Astrocyte of the spinal cord (primary cell): ENCODE measurements at places on chromosomes 6 and 20.

DNA sequence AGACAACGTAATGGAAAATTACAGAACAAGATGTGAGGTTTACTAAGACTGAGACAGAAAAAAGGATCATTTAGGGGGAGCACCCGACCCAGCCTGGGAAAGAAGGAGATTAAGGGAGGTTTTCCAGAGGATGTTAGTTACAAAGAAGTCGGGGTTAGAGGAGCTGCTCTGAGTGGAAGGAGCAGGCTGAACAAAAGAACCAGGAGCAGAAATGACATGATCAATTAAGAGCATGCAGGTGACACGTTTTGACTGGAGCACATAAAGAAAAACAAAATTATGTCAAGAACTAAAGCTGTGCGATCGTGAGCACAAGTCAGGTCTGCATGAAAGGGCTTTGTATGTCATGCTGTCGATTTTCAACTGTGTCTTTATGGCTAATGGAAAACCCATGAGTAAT, 417.3 kb upstream of the MARCKS start:
- DNase-seq: no peak

DNA sequence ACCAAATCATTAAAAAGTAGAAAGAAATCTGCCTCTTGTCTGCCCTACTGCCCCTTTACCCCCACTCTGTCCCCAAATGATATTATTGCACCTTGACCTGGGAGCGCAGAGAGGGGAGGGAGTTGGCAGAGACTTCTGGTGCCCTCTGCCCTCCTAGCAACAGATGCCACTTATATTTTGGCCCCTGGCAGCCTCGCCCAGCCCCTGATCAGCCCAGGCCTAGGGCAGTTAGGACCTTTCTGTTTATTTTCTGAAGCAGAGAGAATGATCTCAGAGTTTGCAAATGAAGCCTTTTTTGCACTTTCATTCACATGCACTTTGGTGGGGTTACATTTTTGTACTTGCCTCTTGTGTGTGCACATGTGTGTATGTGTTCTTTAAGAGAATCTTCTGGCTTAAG, 8.4 kb upstream of the SGK2 start:
- no peak for DNase-seq

- peak; percentile 29 for DNase-seq
These were observed 247.5 kb downstream of the TMEM242 start for GRCh38 chr6:157075549-157076450.

- peak; percentile 73 for DNase-seq
These were observed 15.7 kb upstream of the HLA-A start for GRCh38 chr6:29926413-29927274.

- DNase-seq: no peak
These were observed 687.2 kb upstream of the AGPAT4 start for GRCh38 chr6:161961046-161961445.

GRCh38 chr6:144027932-144028587, 20.0 kb upstream of the PLAGL1 start:
- DNase-seq: no peak

GRCh38 chr6:13433709-13434121, 53.7 kb downstream of the GFOD1 start:
- DNase-seq: no peak

GRCh38 chr20:61958773-61959700, 106.6 kb downstream of the TAF4 start:
- DNase-seq: no peak

DNA sequence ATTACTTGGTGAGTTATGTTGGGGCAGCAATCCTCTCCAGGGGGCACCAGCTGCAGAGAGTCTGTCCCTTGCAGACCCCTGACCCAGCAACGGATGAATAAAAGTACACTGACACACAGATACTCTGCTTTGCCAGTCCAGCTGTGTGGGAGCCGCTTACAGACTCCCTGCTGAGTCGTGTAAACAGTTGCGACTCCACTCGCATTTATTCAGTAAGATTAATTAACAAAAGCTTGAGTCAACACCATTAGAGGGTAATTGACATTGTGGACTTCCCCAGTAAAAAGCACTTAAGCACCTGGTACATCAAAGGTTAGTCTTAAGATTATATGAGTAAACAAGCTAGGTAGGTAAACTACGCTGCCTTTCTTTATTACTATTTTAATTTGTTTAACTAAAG, 92.0 kb upstream of the TMEM181 start:
- no peak for DNase-seq

DNA sequence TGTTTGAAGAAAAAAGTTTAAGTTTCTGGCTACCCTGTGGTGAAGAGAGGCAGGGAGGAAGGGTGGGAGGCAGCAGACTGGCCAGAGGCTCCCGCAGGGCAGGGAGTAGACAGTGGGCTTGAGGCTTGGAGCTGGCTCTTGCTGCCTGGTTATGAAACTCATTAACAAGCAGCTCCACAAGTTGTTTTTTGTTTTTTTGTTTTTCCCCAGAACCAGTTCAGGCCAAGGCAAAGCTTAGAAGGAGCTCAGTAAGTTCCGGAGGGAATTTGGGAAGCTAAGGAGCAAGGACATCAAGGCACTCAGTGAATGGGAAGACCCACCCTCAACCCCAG, 4.0 kb downstream of the DLL1 start:
- DNase-seq: no peak

GRCh38 chr6:145071836-145072235, 663.5 kb downstream of the EPM2A start:
- peak; percentile 72 for DNase-seq

- peak; percentile 28 for DNase-seq
These were observed 2.3 kb downstream of the PXDC1 start for GRCh38 chr6:3749067-3749841.

GRCh38 chr6:4296552-4296951, 161.2 kb upstream of the ECI2 start:
- no peak for DNase-seq

- no peak for DNase-seq
These were observed 2.8 kb downstream of the BCL2L1 start for GRCh38 chr20:31719644-31720485.

DNA sequence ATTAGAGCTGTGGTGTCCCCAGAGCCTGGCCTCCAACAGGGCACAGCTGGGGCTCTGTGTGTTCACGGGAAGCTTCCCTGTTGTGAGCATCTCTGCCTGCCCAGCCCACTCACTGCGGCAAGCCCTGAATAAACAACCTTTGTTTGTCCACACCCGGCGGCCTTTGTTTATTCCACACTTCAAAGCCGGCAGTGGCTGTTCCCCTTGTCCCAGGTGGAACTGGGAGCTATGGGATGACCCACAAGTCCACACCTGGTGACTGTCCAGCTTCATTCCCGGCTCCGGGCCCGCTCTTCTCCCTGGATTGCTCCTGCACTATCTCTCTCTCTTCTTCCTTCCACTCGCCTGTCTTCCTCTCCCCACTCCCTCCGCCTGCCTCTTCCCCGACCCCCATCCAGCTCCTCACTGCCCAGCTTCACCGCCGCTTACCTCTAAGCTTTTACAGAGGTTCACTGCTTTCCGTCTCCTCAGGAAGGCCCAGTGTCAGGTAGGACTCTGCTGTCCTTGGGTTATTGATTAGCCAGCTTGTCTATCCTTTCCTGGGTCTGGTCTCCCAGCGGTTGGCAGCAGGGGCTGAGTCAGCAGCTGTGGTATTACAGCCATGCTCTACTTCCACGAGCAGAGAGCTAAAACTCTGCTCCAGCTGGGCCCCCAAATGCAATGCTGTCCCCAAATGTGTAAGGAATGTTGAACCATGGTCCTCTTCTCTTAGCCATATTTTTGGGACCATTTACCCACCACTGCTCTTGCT, 17.8 kb downstream of the DACT2 start:
- no peak for DNase-seq

DNA sequence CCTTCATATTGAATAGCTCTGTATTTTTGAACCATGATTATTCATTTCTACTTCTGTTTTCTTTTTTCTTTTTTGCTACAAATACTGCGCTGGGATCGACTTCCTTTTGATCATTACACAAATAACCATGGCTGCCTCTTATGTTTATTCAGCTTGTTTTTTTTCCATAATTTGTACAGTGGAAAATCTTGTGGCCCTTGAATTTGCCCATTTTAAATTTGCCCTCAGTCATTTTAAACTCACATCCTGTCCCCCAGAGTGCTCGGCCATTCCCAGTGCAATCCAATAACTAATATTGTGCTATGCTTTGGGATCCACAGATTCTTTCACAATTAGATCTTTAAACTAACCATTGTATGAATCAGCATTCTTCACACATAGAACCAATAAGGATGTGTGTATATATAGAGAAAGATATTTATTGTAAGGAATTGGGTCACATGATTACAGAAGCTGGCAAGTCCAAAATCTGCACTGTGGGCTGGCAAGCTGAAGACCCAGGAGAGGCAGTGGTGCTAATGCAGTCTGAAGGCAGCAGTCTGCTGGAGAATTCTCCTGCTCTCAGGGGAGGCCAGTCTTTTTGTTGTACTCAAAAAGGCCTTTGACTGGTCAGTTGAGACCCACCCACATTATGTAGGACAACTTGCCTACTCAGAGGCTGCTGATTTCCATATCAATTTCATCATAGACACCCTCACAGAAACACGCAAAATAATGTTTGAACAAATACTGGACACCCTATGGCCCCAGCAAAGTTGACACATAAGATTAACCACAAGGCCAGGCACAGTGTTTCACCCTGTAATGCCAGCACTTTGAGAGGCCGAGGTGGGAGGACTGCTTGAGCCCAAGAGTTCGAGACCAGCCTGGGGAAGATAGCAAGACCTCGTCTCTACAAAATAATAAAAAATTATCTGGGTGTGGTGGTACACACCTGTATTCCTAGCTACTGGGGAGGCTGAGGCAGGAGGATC, 147.1 kb downstream of the MTHFD1L start:
- peak; percentile 79 for DNase-seq

DNA sequence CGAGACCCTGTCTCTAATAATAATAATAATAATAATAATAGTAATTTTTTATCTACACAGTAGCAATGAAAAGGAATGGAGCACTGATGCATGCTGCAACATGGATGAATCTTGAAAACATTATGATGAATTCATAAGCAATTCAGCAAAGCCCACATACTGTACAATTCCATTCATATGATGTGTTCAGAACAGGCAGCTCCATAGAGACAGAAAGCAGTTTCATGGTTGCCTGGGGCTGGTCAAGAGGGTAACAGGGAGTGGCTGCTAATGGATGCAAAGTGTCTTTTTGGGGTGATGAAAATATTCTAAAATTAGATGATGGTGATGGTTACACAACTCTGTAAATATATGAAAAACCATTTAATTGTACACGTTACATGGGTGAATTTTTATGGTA, 43.6 kb downstream of the SLC24A3 start:
- no peak for DNase-seq
